ENCODE measurements at places on chromosomes 2 and 18.

GRCh38 chr18:63700501-63700900, 2.3 kb upstream of the SERPINB11 start:
- DNase-seq, result no peak

GRCh38 chr2:42096869-42097591, 49.2 kb downstream of the PKDCC start:
- no peak for DNase-seq

DNA sequence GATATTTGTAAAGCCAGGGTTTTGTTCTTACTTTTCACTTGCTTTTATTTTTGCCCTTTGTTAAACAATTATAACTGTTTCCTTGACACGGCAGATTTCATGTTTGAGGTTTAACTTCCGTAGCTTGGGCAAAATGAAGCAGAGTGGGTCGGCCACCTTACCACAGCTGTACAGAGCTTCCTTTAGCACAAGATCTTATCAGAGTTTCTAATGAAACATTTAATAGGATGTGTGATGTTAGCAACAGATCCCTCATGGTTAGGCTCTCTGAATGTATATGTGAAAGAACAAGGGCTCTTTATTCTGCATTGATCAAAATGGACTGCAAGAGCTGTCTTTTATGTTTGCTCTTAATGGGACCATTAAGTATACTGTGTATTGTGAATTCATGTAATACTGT, 22.3 kb downstream of the RNF125 start:
- DNase-seq, result no peak

GRCh38 chr2:187976259-187976985, 315.3 kb upstream of the GULP1 start:
- DNase-seq, result no peak

- no peak for DNase-seq
These were observed 250 bp downstream of the ACTR1B start for GRCh38 chr2:97663626-97663961.

- no peak for DNase-seq
These were observed 385.2 kb downstream of the CDH7 start for GRCh38 chr18:66136039-66136438.

- no peak for DNase-seq
These were observed 63.7 kb upstream of the TANC1 start for GRCh38 chr2:158904627-158905177.

DNA sequence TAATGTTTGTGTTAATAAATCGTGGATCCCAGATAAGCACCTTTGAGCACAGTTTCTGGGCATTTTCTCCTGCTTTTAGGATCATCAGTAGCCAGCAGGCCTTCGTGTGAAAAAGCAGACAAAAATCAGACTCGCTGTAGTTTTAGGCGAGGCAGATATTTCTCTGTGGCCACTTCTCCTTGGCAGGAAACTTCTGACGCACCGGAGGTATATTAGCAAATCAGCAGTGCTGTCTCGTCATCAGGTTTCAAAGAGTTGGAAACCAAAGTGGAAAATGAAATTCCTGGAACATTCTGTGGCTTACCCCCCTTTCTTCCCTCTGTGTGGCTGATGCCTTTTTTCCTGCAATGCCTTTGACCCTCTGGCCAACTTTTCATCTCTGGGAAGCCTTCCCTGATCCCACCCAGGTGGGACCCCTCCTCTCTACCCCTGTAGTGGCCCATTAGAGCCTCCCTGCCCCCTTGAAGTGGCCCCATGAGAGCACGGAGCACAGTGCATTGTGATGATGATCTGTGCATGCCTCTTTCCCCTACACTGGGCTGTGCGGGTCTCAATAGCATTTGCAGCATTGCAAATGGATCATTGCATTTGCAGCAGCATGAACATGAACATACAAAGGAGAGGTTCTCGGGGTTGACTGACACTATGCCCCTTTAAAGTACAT, 93.3 kb downstream of the RNF144A start:
- no peak for DNase-seq

DNA sequence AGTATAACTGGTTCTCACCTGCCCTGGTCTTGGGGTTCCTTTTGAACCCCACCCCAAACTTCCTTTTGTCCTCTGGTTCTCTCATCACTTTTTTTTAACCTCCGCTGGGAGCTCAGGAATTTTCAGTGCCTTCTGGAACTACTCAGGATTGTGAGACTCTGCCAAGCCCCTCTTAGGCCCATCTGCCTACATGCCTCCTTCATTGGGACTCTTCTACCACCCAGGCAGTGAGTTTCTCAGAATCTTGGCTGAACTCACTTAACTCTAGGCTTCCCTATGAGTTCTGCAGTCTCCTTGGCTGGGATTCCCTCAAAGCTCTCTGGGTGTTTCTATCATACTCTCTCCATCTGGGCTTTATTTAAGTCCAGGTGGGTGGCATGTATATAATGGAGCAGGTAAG, 86.3 kb downstream of the MDH1 start:
- no peak for DNase-seq

DNA sequence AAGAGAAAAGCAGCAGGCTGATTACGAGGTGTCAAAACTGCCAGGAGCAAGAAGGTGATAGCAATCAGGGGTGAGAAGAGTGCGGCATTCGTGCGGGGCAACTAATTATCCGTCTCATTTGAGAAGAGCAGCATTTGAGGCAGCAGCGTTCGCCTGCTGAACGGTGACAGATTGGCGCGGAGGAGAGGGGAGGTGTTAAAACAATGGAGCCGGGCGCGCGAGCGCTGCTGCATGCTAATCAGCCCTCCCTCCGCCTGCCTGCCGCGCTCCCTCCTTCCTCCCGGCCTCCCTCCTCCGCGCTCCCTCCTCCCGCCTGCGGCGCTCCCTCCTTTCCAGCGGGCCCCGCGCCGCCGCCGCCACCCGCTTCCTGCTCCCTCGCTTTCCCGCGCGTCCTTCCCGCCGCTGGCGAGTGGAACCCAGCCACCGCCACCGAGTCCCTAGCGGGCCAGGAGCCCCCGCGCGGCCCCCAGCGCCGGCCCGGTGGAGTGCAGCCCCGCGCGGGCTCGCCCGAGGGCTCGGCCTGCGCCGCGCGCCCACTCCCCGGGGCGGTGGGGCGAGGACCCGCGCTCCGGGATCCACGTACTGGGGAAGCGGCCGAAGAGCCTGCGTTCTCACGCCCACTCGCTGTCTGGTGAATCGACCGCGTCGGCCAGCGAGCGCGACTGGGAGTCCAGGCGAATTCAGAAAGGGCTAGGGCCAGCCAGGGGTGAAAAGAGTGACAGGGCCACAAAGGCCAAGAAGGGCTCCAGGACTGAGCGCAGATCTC, 69.5 kb upstream of the PSMD14 start:
- no peak for DNase-seq

DNA sequence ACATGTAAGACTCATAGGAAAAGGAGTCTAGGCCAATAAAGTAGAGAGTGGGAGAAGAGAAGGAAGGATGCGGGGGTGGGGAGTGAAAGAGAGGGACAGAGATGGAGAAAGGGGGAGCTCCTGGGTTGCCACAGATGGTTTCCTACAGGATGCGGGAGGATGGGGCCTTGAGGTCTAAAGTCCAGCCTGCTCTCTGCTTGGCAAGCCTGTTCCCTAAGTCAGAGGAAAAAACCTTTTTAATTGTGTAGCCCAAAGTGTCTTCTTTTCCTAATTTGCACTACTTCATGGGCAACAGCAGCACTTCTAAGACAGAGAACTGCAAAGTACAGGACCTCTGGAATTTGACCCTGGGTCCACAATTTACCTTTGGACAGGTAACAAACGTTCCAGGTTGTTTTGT, 1.4 kb upstream of the FAM110C start:
- DNase-seq, result no peak

DNA sequence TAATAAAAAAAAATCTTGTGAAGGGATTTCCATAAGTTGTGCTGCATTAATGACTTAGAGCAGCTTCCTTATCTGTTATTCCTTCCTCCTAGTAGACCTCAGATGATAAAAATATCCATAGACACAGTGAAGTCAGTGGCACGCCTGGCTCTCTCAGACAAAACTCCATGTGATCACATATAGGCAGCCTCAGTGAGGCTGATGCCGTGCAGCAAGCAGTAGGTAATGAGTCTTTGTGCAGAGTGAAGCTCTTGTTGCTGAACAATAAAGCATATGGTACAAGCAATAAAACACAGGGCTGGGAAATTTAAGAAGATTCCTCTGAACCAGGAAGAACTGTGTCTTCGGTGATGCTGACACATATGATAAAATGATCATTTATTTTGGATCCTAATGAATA, 102.7 kb downstream of the CSRNP3 start:
- DNase-seq, result no peak

DNA sequence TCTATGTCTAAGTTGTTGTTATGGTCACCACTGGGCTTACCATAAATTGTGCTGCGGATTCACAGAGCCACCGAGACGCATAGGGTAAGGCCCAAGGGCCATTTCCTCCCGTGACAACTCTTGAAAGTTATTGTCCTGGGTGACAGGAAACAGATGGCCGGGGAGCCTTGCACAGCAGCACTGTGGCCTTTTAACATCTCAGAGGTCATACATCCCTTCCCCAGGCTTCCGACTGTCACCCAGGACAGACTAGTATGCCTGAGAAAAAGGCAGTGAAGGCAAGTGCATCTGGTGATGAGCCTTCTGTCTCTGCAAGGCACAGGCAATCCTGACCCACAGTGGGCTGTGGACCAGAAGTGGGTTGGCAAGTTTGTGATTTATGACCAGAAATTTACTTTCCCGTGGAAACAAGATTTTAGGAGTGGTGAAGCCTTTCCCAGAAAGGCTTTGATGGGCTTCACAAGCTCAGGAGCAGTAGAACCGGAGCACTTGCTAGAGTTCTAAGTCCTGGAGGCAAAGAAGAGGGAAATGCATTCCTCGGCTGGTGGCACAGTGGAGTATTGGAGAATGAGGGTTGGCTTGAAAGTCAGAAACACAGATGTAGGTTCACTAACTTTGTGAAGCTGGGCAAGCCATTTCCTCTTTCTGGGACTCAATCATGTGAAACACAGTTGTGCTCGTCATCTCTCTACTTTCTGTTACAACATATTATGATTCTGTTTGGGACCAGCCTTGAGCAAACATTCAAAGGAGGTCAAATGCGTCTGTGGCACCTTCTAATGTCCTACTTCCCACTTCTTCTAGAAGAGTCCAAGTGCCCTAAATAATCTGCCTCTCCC, 2.0 kb upstream of the CAPN14 start:
- DNase-seq, result no peak

DNA sequence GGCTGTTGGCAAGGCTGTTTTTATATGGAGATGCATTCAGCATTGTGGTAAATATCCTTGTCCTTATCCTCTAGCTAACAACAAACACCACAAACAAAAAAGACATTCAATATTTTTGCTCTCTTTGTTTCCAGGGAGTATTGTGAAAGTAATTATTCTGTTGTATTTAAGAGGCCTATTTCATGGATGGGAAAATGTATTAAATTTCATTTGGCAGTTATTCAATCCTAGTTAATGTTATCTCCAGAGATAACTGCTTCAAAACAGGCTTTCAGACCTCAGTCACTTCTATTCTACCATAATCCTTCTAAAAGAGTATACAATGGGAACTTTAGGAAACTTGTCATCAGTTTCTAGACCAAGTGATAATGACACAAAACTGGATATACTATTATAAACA, 280.5 kb upstream of the CCDC68 start:
- no peak for DNase-seq

- DNase-seq, result no peak
These were observed 59.6 kb downstream of the SPIRE1 start for GRCh38 chr18:12598181-12598930.

DNA sequence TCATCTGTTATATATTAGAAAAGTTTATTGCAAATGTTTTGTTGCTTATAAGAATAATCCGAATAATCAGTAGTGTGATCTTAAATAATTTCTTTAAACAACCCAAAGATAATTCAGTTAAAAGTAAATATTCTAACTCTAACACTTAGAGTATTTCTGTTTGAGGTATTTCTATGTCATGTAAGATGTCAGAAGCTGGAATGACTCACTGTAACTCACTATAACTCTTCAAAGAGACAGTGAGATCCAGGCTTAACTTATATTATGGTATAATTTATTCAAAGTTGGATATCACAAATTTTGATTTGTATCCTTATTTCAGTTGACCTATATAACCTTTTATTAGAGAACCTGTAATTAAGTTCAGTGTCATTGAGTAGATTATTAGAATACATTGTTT, 6.9 kb downstream of the MBD5 start:
- DNase-seq, result no peak

DNA sequence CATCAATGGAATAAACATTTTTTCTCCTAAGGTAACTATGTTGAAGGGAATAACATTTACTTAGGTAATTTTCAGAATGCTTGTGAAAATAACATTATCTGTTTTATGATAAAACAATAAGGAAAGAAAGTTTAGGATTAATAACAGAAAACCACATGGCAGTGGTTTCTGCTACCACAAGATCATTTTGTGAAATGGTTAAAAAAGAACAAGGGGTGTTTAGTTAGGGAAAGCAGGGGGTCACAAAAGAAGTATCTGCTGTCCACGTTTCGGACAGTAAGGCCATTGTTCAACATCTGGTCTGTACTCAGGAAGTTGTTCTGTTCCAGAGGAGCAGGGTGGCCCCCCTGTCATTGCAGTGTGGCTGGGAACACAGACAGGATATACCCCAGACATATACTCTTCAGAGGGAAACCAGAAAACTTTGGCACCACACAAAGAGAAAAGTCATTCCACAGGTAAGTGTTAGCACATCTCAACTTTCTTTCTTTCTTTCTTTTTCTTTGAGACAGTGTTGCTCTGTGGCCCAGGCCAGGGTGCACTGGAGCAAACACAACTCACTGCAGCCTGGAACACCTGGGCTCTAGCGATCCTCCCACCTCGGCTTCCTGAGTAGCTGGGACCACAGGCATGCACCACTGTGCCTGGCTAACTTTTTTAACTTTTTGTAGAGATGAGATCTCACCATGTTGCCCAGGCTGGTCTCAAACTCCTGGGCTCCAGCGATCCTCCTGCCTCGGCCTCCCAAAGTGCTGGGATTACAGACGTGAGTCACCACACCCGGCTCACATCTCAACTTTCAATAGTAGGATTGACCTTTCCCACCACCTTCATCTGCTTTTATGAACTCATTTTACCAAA, 14.8 kb upstream of the ARL5A start:
- no peak for DNase-seq

DNA sequence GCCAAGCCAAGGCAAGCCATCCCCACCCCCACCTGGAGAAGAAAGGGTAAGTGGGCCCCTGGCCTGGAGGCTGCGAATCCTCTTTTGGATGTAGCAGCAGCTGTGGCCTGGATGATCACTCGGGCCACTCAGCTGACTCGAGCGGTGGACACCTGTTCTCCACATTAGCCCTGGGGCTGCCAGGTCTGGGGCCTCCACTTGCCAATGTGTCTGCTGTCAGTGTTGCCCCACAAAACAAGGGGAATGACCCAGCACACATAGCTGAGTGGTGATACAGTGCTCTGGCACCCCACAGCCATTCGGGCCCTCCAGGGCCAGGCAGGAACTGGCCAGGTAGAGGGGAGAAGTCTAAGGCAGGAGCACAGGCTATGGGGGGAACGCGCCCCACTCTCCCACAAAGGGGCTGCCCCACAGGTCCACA, 2.6 kb downstream of the STK25 start:
- no peak for DNase-seq

Measured in AG04450 (cell line).